Caco-2 (cell line): ENCODE measurements at places on chromosomes 6 and 20. TPM values are rescaled to one million over a fixed set of nuclear protein-coding genes. Genes with fewer than 3 reads are reported as not detected.

Gene PEX3
- 44.6 and 46.6 TPM in 2 replicates for total RNA-seq

DNA sequence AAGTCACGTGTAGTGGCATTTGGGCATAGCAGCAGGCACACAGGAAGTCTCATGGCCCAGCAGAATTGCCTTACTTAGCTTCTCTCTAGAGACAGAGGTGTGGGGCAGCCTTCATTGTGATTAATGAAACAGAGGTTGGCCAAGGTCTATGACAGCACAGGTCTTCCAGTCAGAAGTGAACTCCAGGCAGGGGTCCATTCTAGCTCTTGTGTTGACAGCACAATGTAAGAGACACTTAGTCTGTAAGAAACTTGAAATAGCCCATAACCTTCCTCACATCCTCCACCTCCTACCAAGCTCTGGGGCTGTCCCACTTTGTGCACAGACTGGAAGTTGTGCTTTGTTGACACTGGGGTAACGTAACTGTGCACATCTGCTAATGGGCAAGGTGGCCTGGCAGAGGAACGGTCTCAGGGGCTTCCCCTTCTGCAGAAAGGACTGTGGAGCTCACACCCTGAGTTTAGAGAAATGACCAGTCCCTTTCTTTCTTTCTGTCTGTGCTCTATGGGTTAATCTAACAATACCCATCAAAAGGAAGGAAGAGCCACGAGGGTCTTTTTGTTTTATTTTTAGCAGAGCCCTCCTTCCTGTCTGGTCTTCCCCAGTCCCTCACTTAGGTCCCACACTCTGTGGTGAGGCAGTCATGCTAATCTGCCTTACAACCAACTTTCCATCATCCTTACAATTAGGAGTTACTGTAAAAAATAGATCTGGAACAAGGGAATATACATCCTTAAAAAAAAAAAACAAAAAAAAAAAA lies 35.6 kb upstream of the TAGAP start:
- H3K4me3 ChIP-seq, result no peak overlapping the region
- H3K4me1 ChIP-seq, result no peaks in the 10 kb centered on the region
- DNase-seq, result no peak
- H3K36me3 ChIP-seq, result no peaks in the 10 kb centered on the region

DNA sequence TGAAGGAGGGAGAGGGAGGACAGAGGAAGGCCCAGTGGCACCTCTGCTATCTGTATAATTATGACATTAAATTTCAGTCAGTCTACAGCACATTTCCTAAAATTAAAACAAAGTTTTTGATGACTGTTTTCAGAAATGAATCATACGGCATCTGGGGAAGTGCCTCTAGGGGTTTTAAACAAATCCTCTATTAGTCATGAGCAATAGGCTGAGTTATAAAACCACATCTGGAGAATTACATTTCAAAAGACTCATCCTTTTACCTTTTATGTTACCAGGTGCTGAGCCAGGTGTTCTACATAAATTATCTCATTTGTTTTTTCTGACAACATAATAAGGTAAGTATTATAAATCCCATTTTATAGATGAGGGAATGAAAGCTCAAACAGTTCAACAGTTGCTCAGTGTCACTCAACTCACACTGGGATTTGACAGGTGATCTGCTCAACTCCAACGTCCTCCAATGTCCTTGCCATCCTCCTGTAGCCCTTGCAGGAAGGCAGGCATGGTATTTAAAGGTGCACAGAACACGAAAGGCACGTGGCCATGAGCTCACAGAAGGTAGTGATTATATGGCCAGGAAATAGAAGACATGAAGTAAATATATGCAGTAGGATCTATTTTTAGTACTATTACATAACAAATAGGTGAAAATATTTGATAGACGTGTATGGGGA lies 184.2 kb upstream of the MAN1A1 start:
- DNase-seq, result no peak
- H3K4me3 ChIP-seq, result no peak overlapping the region
- H3K36me3 ChIP-seq, result no peaks in the 10 kb centered on the region
- no peaks in the 10 kb centered on the region for H3K27me3 ChIP-seq

DNA sequence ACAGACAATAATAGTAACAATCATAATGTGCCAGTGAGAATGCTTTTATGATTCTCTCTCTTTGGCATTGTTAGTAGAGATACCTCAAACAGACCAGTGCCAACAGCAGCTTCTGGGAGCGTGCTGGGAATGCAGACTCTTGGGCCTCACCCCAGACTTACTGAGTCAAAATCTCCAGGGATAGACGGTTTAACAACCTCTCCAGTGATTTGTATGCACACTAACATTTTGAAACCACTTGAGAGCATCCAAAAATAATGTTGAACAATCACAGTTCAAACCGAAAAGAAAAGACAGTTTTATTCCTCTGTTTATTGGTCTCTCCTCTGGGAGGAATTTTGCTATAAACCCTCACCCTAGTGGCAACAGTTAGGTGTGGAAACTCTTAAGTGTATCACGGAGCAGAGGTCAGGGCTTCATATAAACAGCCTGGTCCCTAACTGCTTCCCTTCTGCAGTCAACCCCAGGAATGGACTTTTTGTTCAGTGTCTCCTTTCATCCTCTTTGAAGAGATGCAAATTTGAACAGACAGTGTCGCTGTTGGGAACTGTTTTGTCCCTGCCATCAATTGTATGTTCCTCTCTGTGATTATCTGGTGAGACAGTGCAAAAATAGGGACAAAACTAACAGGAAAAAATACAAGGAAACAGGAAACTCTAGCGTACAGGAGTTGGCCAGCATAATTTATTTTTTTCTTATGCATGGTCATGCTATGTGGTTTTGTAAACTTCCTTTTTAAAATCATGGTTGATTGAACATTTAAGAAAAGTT lies 162.4 kb upstream of the BTBD3 start:
- DNase-seq, result no peak
- H3K27ac ChIP-seq, result no peak overlapping the region
- peaks cover 3% of the 10 kb centered on the region; the same call in 1 of the 2 replicates for H3K4me1 ChIP-seq
- no peaks in the 10 kb centered on the region for H3K36me3 ChIP-seq
